ENCODE measurements at places on chromosomes 5 and 9.
A peak's percentile ranks its signal among the peaks of the same experiment; 100 is the strongest.

DNA sequence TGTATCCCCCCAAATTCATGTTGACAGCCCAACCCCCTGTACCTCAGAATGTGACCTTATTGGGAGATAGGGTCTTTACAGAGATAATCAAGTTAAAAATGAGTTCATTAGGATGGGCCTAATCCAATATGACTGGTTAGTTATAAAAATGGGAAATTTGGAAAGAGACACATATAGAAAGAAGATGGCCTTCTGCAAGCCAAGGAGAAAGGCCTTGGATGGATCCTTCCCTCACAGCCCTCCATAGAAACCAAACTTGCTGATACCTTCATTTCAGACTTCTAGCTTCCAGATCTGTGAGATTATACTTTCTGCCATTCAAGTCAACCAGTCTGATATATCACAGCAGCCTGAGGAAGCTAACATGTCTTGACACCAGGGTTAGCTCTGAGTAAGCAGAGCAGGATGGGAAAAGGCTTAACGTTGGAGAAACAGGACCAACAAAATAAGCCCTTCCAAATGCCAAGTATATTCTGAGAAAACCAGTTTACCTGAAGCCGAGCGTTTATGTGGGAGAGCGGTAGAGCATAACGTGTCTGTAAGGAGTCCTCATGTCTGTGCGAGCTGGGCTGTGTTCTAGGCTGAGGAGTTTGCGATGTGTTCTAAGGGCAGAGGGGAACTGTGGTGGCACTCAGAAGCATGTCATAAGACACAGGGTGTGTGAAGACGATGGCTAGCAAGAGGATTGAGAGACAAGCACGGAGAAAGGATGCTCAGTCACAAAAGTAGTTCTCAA lies 206.1 kb downstream of the PIK3R1 start:
- DNase-seq = no peak

GRCh38 chr5:7801891-7802614 lies 48.9 kb downstream of the CFAP90 start:
- DNase-seq = no peak

DNA sequence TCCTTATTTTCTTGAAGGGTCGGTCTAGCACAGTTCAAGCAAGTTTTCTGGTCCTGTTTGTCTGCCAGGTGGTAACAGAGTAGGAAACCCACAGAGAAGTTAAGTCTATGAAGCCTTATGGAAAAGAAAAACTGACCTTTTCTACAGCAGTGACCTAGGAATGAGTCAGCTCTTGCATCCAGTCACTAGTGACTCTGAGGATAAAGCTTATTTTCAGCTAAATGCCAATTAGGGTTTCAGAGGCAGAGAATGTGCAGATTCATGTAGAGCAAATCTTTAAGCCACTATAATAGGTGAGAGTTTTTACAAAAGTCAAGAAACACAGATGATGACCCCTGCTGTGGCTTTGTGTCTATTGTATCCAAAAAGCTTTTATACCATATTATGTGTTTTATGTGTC lies 100.7 kb downstream of the CWC27 start:
- DNase-seq = peak; percentile 80

DNA sequence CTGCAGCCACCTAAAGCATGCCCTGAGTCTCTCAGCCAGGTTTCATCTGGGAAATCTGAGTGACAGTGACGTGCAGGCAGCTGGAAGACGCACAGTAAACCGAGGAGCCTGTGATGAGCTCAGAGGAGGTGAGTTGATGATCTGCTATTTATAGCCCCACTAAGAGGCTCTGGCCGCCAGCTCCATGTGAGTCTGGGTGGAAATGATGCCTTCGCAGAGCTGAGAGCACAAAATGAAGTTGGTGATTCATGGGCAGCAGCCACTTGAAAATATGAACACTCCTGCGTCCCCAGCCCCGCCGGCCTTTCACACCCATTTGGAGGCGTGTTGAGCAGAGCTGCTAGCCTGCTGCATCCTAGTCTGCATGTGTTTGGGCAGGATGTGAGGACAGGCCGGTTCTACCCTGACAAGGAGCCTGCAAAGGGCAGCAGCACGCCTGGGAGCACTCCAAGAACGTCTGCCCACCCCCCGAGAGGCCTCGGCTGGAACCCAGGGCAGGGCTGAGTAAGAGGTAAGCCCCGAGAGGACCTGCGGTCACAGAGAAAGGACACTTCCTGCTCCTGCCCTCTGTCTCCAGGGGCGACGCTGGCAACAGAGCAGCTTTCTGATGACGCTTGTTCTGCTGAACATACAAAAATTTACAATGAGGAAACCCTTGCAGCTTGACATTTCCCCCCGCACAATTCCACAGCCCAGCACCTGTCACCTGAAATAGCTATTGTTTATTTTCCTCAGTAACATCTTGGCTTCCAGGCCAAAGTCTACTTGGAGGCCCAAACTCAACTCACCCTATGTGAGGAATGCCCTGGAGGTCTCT lies 25.1 kb upstream of the CDKN2AIPNL start:
- DNase-seq = peak; percentile 92

DNA sequence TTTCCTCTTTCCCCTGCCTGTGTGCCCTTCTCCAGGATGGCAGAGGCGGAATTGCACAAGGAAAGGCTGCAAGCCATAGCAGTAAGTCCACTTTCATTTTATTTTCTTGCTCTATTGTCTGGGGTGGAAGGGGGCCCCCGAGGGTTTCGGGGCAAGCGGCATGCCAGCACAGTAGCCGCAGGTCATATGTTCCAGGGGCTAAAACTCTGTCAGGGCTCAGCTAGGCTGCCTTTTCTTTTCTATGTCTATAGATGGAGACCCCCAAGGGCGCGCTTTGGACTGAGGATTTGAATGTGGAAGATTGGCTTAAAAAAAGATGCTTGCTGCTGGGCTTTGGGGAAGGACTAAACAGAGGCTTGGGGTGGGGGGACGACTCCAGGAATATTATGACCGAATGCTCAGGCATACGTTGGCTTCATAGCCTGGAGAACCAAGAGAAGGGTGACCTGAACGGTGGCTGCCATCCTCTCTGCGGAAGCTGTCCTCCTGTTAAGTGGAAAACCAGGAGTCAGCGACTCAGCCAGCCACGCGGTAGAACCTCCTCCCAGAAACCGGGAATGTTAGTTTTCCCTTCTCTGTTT lies 545 bp downstream of the PALM2AKAP2 start:
- DNase-seq = peak; percentile 25

DNA sequence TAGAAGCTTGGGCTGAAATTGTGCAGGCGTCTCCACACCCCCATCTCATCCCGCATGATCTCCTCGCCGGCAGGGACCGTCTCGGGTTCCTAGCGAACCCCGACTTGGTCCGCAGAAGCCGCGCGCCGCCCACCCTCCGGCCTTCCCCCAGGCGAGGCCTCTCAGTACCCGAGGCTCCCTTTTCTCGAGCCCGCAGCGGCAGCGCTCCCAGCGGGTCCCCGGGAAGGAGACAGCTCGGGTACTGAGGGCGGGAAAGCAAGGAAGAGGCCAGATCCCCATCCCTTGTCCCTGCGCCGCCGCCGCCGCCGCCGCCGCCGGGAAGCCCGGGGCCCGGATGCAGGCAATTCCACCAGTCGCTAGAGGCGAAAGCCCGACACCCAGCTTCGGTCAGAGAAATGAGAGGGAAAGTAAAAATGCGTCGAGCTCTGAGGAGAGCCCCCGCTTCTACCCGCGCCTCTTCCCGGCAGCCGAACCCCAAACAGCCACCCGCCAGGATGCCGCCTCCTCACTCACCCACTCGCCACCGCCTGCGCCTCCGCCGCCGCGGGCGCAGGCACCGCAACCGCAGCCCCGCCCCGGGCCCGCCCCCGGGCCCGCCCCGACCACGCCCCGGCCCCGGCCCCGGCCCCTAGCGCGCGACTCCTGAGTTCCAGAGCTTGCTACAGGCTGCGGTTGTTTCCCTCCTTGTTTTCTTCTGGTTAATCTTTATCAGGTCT lies at the start of gene C9orf72:
C9orf72 (minus strand) TSS at position 564 of the 716 bp plus-strand sequence. CDS start 6,361 bp downstream, outside the sequence.
- peak; percentile 71 for DNase-seq

- DNase-seq = peak; percentile 48
Measured at GRCh38 chr5:120769312-120769872, 305.3 kb downstream of the PRR16 start.

DNA sequence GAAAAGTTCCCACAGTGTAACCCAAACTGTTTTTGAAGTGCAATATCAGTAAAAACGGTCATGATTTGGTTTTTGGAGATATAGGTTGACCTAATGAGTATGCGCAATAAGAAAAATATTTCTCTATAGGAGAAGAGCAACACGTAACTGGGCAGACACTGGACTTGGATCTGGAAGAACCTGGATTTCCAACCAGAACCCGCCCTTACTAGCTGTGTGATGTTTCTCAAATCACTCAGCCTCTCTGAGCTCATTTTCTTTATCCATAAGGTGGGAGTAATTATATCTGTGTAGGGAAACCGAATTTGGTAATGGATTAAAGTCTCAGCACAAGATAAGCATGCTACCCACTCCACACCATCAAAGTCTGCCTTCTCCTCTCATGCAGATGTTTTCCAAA lies 169.1 kb downstream of the COL23A1 start:
- DNase-seq = no peak

GRCh38 chr9:77725820-77726219 lies 77.7 kb upstream of the GNA14 start:
- no peak for DNase-seq

GRCh38 chr9:3721096-3721495 lies 195.3 kb upstream of the RFX3 start:
- no peak for DNase-seq

- peak; percentile 35 for DNase-seq
Measured at GRCh38 chr9:91776409-91777291, 173.4 kb downstream of the ROR2 start.

Data from HCEC 1CT (cell line).